Gastroesophageal sphincter (tissue), 4 donors: ENCODE measurements at places on chromosomes 6 and 20. TPM values are rescaled to one million over a fixed set of nuclear protein-coding genes. Genes with fewer than 3 reads are reported as not detected.

DNA sequence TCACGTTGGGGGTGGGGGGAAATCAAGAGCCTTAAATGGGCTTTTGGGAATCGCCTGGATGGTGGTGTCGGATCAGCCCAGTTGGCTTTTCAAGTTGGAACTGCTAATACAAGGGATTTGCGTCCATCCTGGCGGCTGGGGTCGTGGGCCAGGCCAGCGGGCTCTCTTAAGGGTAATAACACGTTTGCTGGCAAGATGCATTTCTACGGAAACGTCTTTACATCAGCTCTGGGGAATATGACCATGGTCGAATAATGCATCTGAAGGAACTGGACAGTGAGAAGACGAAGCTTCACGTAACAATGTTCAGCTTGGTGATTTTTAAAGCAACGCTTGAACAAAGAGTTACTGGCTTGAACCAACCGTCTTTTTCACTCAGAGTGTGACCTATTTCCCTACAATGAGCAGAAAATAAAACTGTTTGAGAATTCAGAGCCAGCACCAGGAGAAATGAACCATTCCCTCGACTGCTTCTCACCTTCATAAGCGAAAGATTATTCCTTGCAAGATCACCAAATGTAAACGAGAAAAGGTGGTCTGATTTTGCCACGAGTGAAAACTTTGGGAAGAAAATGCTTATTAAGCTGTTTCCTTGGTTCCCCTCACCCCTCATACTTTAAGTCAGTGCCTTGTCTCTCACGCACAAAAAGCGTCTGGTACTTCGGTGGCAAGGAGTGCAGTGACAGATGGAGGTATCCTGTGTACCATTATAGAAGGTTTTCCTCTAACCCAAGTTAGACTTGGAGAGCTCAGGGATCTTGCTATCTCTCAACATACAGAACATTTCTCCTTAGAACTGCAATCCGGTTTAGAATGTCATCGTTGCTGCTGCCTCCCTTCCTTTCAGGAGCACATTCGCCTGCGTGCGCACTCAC is 1.4 kb upstream of the MARCKS start:
- no peak for ATAC-seq

GRCh38 chr6:43717822-43718221 is 30.2 kb upstream of the MRPS18A start:
- ATAC-seq: peak; percentile 86

DNA sequence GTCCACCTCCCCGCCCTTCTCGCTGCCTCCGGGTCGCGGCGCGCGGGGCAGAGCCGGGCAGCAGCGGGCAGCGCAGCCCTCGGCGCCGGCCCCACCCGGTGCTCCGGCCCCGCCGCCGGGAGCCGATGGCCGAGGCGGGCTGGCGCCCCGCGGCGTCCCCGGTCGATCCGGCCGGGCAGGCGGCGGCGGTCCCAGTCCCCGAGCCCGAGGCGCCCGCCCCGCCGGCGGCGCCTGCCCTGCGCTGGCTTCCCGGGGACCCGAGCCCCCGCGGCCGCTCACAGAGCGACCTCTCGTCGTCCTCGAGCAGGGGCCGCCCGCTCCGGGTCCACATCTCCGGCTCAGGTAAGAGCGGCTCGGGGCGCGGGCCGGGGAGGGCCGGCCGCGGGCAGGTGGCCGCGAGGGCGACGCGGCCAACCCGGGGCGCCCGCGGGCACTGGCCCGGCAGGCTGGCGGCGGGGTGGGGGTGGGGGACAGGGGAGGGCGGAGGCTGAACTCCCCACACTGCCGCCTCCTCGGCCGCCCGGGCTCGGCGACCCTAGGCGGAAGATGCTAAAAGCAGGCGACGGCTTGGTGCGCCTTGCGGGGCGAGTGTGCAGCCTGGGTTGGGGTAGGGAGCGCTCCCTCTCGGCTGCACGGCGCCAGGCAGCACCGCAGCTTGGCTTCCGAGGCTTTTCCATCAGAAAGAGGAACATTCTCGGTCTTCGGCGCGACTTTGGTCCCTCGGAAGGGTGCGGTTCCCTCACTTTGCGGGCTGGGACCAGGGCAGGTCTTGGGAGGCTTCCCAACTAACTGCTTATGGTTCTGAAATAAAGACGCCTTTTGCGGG is 25.6 kb upstream of the FUCA2 start:
- ATAC-seq: peak; percentile 84

DNA sequence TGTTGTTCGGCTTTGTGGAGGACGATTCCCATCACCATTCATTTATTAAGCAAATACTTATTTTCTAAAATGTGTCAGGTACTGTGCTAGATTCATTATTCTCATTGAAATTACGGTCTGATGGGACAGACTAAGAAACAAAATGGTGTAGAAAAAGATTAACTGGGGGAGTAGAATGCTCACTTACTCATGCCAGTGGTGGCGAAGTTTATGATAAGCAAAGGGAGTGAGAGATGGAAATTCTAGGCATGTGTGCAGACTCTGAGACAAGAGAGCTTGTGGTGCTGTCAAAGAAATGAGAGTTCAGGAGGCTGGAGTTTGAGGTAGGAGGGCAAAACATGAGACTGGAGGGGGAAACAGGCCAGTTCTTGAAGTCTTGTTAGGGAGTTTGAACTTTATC is 896 bp downstream of the RPP21 start:
- ATAC-seq: no peak

- no peak for ATAC-seq
Measured at GRCh38 chr20:24523661-24524060, 54.2 kb downstream of the SYNDIG1 start.

DNA sequence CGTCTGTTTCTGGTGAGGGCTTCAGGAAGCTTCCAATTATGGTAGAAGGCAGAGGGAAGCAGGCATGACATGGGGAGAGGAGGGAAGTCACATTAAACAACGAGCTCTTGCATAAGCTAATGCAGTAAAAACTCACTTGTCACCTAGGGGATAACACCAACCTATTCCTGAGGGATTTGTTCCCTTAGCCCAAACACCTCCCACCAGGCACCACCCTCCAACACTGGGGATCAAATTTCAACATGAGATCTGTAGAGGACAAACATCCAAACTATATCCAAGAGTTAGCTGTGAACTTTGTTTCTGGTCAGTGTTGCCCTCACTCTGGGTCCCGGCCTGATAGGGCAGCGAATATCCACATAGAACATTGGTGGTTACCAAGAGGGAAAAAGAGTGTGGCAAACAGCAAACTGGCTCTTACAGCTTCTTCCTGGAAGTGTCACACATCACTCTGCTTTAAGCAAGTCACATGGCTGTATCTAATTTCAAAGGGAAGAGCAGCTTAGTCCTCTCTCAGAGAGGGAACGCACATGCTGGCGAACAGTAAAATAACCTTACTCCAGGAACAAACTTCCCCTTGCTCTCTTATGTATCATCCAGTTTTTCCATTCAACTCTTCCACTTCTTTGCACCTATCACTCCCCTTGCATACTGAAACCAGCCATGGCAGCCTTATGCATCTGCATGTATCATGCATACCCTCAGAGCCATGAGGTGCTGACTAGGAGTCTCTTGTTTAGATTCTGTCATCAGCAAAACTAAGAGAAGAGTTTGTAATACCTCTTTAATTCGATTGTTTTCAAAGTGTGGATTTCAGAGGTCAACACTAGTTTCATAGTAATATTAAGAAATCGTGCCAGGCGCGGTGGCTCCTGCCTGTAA is 4.8 kb upstream of the MOCS1 start:
- no peak for ATAC-seq

DNA sequence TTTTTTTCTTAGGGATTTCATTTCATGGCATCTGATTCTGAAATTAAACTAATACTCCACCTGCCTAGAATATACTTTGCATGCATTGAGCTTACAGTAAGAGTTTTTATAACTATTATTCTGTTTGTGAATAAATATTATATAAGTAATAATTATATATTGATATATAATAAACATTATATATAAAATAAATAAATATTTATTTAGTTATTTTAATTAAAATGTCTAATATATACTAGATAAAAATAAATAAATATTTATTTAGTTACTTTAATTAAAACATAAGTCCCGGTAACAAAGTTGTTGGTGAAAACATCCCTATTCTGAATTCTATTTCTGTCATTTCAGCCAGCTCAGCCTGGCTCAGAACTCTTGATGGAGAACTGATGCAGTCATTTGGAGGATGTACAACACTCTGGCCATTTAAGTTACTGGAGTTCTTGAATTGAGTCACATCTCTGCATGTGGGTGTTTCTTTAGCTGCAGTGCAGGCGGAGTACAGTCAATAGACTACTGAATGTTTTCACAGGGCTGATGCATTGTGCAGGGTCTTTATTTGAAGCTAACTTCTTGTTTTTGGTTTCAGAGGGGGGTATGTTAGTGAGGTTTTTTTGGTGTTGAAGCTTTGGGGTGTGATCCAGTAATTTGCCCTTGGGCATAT is 508.9 kb upstream of the ADGRB3 start:
- ATAC-seq: no peak

GRCh38 chr20:43843096-43843964 is 71.3 kb upstream of the TOX2 start:
- ATAC-seq: no peak

DNA sequence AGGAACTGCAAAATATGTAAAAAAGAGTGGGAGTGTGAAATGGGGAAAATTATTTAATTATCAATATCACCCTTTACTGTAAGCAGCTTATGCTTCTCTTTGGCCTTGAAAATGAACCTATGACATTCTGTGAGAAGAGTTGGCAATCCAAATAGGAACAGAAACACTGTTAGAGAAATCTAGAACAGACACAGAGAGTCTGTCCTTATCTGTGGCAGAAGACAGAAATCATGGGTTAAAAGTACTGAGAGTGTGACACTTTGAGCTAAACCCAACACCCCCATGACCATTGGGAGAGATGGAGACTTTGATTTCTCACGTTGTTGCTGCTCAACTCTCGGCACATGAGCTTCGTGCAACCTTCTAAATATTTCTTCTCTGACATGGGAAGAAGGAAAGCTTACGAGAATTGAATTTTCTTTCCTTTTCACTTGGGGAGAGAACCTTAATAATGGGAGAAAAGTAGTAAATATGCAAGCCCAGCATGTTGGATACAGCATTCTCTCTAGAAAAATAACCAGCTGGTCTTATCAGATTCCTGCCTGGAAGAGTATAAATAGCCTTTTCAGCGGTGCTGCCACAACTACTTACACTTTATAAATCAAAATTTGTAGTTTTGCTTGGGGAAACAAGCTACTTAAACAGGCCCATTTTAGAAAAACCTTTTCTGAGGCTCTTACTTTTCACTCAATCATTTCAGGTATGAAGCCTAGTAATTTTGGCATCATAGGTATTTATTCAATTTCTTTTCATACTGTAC is 49.4 kb upstream of the NOX3 start:
- no peak for ATAC-seq

DNA sequence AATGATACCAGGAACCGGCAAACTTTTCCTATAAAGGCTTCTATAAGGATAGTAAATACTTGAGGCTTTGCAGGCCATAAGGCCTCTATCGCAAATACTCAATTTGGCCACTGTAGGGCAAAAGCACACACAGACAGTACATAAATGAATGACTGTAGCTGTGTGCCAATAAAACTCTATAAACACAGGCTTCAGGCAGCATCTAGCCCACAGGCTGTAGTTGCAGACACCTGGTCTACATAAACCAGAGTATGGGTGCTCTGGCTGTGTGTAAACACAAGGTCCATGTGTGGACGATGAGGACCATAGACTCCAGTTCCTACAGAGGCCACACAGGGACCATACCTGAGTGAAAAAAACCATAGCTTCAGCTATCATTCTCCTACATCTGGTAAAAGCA is 52.2 kb downstream of the ZMYND8 start:
- peak; percentile 38 for ATAC-seq

DNA sequence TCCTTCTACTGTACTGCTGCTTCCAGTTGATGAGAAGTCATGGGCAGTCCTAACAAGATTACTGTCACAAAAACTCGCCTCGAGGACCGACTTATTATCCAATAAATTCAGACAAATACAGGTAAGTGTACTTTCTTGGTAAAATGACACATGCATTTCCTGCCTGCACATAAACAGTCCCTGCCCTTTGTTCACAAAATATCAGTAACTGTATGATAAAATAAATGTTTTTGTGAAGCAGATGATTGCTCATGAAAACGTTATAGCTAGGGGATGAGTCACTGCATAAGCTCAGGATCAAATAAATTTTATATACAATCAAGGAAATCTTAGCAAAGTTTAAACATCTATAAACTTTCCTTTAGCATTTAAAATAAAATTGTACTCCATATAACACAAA is 164.5 kb upstream of the RIPOR2 start:
- no peak for ATAC-seq

DNA sequence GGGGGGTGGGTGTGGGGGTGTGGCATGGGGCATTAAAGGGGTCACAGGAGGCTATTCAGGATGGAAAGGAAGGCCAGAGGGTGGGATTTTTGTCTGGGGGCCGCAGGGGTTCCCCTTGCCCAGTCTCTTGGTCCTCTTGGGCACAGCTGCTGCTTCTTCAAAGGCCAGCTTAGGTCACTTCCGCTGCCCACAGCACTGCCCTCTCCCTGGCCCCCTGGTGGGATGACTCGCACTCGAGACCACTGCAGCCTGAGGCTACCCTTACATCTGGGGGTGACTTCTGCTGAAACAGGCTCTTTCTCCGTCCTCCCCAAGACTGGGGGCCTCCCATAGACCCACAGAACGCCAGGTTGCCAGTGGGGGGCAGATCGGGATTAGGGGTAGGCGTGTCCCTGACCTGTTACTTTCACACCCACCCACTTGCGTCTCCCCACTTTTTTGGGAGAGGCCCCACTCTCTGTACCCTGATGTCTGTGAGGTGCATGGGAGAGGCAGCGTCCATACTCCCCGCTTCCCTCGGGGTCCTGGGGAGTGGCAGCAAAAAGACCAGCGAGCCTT is 1.3 kb downstream of the LKAAEAR1 start:
- no peak for ATAC-seq

DNA sequence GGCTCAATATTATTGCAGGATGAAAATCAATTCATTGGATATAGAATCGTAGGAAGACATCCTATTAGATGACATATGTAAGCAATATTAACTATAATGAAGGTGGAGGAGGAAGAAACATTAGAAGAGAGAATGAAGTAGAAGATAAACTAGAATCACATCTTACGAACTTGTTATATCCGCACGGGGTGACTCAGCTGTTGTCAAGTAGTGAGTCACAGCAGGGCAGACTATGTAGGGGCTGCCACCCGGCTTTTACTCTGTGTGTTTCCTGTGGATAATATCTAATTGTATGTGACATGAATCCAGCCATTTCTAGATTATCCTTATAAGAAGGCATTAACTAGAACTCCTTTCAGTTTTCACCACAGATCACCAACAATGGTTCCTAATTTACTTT is 520.2 kb downstream of the DOK5 start:
- no peak for ATAC-seq

Gene HLA-DPB1
- total RNA-seq: 78.6 TPM

Gene GPR63
- 0.54 TPM for total RNA-seq

Gene USP49
- total RNA-seq: 2.2 TPM

Gene PDYN
- not detected for total RNA-seq
